ENCODE measurements at places on chromosomes 12 and 14. TPM values are rescaled to one million over a fixed set of nuclear protein-coding genes. Genes with fewer than 3 reads are reported as not detected.

GRCh38 chr12:55926738-55927587, 731 bp downstream of the PYM1 start:
- DNase-seq: peak; percentile 88

GRCh38 chr12:127162307-127162706, 1104.7 kb upstream of the TMEM132C start:
- peak; percentile 20 for DNase-seq

GRCh38 chr12:115313929-115314328, 630.0 kb upstream of the TBX3 start:
- peak; percentile 63 for DNase-seq

DNA sequence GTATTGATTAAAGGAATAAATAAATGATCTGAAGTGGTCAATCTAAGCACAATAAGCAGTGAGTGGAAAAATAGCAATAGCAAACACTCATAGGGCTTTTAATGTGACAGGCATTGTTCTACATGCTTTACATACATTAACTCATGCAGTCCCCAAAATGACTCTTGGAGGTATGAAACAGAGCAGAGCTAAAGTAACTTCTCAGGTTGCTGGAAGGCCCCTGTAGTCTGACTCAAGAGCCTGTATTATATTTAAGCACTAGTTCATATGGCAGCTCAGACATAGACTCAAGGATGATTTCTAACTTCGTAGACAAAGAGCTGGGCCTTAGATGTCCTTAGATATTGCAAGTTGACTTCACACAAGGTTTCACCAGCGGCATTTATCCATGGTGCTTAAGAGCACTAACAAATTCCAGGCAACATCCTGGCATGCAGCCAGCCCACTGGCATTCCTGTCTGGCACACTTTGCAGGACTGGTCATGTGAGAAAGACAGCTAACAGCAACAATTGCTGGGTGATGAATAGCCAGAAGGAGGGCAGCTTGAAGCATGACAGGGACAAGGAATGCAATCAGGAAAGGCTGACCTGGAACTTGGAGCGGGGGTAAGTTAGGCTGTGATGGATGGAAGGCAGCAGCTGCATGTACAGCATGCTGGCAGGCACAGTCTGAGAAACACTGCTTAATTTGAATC, 22.9 kb upstream of the KTN1 start:
- DNase-seq: peak; percentile 88

The GLIPR1L1 gene
- not detected for total RNA-seq
